ENCODE measurements at places on chromosomes 1 and 21. TPM values are rescaled to one million over a fixed set of nuclear protein-coding genes. Genes with fewer than 3 reads are reported as not detected.

- DNase-seq: no peak
These were observed 20.4 kb downstream of the H3-3A start for GRCh38 chr1:226082959-226083301.

Gene POMGNT1
- 106 TPM for total RNA-seq

- no peak for DNase-seq
These were observed 218.8 kb downstream of the NTNG1 start for GRCh38 chr1:107359472-107360241.

GRCh38 chr1:47680815-47681475 is 243.1 kb downstream of the FOXD2 start:
- peak; percentile 29 for DNase-seq

DNA sequence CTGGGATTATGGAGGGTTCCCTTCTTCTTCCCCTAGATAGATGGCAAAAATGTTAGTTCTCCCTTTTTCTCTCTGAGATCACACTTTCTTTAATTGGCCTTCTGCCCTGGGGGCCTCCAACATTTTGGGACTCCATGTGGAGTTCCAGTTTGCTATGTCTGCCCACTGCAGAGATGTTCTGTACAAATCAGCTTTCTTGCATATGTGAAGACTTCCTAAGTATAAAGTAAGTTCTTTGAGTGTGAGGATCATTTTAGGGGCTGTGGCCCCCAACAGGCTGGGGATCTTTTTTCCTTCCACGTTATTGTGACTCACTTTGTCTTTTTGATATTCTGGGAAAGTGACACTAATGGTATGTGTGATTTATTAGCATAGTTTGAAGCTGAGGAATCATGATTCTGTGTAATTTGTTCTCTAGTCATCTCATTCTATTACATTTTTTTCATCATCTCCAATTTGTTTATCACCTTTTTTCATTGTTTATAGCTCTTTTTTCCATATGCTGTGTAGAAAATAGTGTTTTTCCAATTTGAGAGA is 48.2 kb downstream of the HHAT start:
- no peak for DNase-seq

DNA sequence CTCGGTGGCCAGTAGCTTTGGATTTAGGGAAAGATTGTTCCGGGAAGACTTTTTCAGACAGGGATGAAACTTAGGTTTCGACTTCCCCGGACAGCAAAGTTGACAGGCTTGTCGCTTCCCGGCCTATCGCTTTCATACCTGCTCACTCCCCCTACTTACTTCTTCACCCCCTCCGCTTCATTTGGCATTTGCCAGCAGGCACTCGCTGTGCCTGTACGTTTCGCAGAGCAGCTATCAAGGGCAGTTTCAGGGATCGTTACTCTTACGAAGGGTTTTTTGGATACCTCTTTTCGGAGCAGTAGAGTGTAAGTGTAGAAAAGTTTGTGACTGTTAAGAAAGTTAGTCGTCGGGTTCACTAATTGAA is 393 bp downstream of the BLZF1 start:
- DNase-seq: no peak

DNA sequence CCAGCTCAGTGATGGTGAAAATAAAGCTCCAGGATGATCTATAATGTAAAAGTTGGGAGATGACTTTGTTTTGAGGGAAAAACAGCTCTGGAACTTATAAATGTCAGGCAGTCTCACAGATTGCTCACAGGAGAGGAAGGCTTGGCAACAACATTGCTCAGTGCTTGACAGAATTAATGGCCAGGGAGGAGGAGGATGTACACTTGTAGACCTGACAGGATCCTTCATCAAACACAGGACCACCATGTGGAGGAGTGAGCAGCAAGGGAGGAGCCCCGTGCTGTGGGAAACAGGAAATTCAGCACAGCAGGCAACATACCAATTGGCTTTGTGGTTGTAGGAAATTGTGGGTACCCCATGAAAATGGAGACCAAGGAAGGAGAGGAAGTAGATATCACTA is 291.8 kb upstream of the CAMK1G start:
- no peak for DNase-seq

DNA sequence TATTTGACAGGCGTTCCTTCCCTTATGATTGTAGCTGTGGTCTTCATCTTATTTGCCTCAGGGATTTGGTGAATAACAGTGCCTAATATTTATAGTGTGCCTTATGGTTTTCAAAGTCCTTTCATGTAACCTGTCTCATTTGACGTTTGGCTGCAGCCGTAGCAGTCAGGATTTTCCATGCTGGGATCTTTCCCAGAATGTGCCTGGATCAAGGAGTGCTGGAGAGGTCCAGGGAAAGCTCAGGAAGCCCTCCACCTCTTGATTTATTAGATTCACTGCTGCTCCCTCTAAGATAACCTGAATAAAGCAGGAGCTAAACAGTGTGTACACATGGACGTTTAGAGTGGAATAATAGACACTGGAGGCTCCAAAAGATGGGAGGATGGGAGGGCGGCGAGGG is 5.2 kb downstream of the C1orf21 start:
- DNase-seq: no peak

Gene LYPD8
- total RNA-seq: not detected

Gene SH3D21
- total RNA-seq: 1.5 TPM

DNA sequence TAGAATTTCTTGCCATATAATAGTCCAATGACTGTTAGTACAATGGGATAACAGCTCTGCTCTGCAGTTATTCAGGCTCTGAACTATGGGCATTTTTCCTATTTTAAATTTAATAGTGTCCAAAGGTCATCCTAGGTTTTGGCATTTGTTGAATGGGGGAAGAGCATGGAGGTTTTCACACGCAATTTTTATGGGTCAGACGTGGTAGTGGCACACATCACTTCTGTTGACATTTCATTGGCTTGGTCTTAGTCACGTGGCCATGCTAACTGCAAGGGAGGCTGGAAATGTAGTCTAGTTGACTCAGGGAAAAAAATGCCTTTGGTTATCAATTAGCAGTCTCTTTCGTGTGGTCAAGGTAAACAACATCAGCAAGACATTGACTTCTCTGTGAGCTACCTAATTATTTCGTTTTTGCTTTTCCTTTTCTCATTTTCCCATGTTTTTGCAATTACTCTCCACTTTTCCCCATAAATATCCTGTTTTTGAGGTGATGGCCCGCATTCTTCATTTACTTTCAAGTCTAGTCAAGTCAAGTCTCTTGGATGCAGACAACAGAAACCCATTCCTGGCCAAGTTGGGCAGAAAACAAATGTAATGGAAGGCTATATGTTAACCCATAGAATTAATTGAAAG is 82.8 kb downstream of the DYRK1A start:
- DNase-seq: no peak

DNA sequence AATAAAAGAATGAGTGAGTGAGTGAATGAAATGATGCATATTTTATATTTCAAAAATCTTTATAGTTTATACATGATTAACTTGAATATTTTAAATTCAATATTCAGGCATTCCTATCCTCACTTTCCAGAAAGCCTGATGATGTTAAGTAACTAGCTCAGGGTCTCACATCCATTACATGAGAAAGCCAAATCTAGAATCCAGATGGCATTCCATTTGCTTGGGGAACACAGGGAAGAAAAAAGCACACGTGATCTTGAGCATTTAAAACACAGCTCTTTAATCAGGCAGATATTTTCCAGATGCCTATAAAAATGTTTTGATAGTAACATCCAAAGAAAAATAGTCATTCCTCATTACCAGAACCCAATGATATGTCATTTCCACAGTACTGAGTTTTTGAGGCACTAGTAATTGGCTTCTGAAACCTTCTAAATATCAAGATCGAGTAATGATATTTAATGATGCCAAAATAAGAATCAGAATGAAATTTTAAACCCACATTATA is 291.9 kb downstream of the DSCAM start:
- DNase-seq: no peak

DNA sequence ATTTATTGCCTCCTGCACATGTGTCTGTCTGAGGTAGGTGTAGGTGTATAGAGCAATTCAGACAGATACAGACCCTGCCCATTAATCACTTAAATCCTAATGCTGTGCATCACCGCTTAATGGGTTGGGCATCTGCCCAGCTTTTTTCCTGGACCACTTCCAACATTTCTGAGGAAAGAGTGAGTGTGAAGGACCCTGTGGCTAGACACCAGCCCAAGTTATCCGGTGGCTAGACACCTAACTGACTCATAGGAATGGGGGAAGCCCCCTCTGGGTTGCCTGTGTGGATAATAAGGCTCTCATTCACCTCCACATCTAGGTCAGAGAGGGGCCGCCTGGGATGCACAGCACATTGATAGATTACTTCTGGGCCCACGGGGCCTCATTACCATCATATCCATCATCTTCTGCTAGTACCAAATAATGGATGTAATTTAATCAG is 121.1 kb upstream of the RAVER2 start:
- DNase-seq: no peak

DNA sequence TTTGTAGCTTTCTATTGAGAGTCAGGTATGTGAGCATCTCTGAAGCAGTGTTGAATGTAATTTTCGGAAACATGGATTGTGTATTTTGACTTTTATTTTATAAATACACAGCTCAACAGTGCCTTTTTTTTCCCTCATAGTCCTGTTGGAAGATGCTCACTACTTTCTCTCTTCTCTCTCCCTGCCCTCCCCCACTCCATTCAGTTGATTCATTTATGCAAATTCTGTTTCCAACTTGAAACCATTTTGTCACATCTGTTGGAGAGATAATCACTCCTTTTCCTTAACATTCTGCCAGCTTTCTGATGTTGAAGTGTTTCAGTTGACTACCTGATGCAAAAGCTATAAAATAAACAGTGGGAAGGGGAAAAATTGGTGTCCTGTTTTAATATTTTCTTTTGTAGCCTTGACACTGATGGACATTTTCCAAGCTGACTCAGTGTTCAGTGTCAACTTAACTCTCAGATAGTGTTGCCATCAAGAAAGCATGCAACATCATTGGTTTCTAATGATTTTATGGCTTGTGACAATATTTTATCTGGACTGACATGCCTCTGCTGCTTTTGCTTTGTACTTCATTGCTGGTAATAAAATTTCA is 194.5 kb downstream of the HS2ST1 start:
- DNase-seq: no peak

DNA sequence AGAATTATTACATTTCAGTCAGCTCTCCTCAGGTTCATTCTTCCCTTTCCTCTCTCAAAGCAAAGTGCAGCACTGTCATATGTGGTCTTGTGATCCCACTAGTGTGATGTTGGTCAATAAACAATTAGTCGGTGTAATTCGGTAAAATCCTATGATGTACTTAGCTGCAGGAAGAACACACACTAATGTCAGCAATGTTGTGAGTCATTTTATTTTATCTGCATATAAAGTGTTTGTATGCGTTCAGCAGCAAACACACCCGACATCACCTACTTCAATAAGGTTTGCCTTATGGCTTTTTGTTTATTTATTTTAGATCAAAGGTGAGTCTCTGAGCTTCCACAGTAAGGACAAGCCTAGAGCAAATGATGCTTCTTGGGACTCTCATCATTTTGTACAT is 47.8 kb downstream of the PTPN14 start:
- no peak for DNase-seq

Gene PRELP
- not detected for total RNA-seq

DNA sequence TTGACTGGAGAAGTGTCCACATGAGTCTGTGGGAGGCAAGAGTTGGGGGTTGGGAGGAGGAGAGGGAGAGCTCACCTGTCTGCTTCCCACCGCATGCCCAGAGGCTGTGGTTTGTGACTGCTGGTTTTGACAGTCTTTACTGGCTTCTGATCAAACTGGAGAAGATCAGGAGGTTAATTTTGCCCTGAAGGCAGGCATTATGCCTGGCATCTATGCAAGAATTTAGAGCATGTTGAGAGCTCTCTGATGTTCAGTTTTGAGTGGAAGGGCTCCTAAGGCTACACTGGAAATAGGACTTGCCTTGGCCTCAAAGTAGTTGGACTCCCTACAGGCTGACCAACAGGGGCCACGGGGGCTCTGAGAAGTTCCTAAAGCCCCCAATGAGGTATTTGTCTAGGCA is 101.6 kb downstream of the TLR5 start:
- DNase-seq: no peak

GRCh38 chr1:178609015-178609414 is 96.1 kb downstream of the TEX35 start:
- DNase-seq: peak; percentile 49

Gene SERPINC1
- total RNA-seq: 0.34 TPM

Gene IL10
- total RNA-seq: not detected

Gene LCE3D
- total RNA-seq: not detected

- no peak for DNase-seq
These were observed 36.7 kb upstream of the CHRM3 start for GRCh38 chr1:239349699-239350098.

DNA sequence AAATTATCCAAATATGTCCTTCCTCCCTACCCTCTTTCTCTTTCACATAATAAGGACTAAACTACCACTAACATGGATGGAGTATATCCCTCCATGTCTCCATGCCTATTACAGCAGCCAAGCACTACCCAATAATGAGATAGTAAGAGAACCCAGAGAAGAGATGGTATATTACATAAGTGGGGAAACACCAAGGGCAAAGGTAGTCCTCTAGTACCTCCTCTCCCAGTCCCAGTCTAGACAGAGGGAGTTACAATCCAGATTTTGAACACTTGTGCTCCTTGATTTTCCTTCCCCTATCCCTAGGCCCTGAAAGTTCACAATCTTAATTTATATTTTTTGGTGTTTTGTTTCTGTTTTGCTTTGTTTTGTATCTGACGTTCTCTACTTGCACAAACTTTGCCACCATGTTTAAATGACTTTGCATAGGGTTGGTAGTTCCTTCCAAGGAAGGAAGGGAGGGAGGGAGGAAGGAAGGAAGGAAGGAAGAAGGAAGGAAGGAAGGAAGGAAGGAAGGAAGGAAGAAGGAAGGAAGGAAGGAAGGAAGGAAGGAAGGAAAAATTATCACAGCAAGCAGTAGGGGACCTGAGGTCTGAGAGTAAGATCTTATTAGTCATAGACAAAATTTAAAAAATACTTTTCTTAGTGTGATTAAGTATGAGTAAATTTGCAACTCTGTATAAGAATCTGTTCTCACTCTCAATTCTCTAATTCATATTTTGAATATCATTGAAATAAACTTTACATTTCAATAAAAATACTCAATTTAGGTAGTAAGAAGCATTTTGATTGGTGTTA is 521.9 kb downstream of the PTPRC start:
- DNase-seq: no peak

DNA sequence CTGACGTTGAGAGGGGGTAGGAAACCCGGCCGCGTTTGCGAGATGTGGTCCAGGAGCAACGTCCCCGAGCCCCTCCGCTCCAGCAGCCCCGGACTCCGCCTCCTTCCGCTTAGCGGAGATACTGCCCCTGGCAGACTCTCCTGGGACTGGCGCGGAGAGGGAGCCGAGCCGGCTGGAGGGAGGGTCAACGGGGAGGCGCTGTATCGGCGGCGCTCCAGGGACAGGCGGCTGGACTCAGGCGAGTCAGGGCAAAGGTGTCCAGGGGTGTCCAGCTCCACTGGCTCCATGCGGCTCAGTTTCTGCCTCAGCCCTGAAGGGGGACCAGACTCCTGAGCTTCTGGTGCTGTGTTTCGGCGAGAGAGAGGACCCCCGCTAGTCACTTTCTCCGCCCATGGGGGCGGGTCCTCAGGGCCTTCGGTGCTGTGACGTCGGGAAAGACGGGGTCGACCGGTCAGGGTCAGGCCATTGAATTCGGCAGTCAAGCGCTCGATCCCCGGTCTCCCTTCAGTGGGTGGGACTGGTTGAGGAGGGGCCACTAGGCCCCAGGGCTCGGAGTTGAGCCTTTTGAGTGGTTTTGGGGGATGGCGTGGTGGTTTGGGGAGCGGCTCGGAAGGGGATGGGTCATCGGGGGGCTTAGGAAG is 2.8 kb upstream of the LIX1L start:
- DNase-seq: peak; percentile 83

Gene G0S2
- total RNA-seq: not detected

Gene MRPS21
- 45.5 TPM for total RNA-seq

GRCh38 chr1:110203021-110203661 is 7.0 kb upstream of the KCNC4 start:
- peak; percentile 70 for DNase-seq

Gene IL19
- total RNA-seq: not detected

- peak; percentile 90 for DNase-seq
These were observed 2.5 kb upstream of the CERS2 start for GRCh38 chr1:150976879-150977694.

Gene C4BPB
- total RNA-seq: 0.28 TPM
